ENCODE measurements at places on chromosomes 1 and 21. TPM values are rescaled to one million over a fixed set of nuclear protein-coding genes. Genes with fewer than 3 reads are reported as not detected.

DNA sequence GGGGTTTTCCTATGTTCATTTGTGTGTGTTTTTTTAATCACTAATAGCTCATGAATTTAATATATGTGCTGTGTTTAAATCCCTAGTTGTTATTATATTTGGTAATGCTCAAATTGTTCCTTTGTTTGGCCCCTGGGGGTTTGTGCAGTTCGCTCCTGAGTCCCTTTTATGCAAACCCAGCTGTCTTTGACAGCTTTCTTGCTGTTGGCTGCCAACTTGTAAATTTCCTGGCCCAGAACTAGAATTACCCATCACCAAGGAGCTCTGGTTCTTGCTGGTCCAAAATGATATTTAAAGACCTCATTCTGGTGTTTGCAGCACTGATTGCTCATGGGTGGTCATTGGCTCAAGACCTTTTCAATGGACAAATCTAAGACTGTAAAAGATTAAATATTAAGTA, 39.6 kb upstream of the PGBD5 start:
- DNase-seq: no peak

The CD101 gene
- total RNA-seq: 9.3 TPM

- no peak for DNase-seq
Measured at GRCh38 chr1:206495011-206495461, 12.3 kb upstream of the RASSF5 start.

DNA sequence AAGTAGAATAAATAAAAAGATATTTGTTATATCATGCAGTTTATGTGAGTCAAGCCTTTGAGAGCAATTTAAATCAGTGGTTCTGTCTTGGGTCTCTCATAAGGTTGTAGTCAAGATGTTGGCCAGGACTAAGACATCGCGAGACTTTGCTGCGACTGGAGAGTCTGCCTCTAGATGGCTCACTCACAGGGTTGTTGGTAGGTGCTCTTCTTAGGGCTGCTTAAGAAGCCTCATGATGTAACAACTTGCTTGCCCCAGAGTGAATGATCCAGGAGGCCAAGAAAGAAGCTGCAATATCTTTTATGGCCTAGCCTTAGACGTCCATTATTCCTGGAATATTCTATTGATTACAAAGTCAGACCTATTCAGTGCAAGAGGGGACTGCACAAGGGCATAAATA, 73.1 kb upstream of the CACHD1 start:
- DNase-seq: no peak

GRCh38 chr1:20430355-20431175, 55.4 kb downstream of the CAMK2N1 start:
- peak; percentile 61 for DNase-seq

GRCh38 chr1:150320667-150320978, 710 bp upstream of the PRPF3 start:
- no peak for DNase-seq

DNA sequence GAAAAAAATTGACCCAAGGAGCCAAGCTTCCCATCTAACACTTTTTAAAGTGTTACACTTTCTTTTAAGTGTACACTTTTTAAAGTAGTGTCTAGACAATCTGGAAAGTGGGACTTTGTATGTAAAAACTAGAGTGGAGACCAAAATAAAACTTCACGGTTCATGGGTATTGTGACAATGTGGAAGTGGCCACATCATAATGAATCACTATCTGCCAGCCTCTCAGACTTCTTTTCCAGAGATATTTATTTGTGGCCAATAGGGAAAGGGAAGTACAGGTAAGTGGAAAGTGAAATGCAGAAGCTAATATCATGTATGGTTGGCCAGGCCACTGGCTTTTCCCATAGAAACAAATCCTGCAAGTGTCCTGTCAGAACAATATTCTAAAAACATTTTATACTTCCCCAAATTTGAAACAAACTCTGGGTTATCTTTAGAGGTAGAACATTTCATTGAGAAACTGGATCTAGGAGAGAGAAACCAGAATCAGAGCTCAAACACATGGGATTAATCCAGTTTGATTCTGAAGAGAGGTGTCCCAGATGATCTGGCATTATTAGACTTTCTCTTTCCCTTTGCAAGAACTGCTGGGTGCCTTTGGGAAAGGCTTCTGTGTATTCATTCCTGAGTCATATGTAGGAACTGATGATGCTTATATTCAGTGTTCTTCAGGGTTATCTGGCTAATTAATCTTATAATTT, 2.0 kb downstream of the TNFSF18 start:
- peak; percentile 43 for DNase-seq

The EDN2 gene
- total RNA-seq: not detected

DNA sequence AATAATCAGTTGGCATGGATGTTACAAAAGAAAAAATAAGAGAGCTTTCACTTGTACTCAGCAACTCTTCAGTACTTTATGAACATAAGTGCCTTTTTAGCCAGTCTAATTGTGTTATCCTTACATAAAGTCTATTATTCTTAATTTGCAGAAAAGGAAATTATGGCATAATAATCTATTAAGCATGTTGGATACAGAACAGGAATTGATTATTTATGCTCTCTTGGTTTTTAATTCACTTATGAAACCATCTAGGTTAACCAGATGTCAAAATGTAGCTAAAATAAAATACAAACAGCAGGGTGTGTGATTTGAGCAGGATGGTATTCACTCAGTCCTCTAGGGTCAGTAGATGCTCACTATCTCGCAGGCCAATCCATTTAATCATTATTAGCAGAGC, 79.7 kb downstream of the PLPPR5 start:
- no peak for DNase-seq

The CADM3 gene
- total RNA-seq: 0.57 TPM

The OR10J1 gene
- total RNA-seq: not detected

GRCh38 chr1:221271701-221272100, 392.5 kb downstream of the HLX start:
- no peak for DNase-seq

The C1orf226 gene
- total RNA-seq: not detected

- DNase-seq: no peak
Measured at GRCh38 chr21:28311411-28312190, 681.1 kb downstream of the LTN1 start.

GRCh38 chr1:180956028-180956640, 43.4 kb downstream of the KIAA1614 start:
- DNase-seq: no peak

- DNase-seq: no peak
Measured at GRCh38 chr1:226864311-226864710, 6.1 kb upstream of the PSEN2 start.

The ITLN2 gene
- not detected for total RNA-seq

- no peak for DNase-seq
Measured at GRCh38 chr1:15156807-15157380, 3.3 kb downstream of the TMEM51 start.

- no peak for DNase-seq
Measured at GRCh38 chr1:220701974-220702373, 11.8 kb downstream of the C1orf115 start.

The EPS15 gene
- 33.4 TPM for total RNA-seq

DNA sequence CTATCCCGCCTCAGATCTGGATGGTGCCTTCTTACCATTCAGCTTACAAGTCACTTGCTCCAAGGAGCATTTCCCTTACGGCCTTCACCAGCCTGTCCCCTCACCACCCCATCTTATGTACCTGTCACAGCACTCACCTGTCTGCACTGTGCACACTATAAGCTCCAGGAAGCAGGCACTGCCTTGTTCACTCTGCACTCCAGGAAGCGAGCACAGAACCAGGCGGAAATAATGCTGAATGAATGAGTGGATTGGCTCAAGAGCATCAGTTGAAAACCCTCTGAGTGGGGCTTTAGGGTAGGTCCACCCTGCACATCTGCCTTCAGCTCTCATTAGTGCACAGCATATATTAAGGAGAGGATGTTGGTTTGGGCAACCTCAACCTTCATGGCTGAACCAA, 8.9 kb upstream of the RYR2 start:
- no peak for DNase-seq

GRCh38 chr1:117237726-117238381, 27.1 kb upstream of the VTCN1 start:
- DNase-seq: peak; percentile 36

DNA sequence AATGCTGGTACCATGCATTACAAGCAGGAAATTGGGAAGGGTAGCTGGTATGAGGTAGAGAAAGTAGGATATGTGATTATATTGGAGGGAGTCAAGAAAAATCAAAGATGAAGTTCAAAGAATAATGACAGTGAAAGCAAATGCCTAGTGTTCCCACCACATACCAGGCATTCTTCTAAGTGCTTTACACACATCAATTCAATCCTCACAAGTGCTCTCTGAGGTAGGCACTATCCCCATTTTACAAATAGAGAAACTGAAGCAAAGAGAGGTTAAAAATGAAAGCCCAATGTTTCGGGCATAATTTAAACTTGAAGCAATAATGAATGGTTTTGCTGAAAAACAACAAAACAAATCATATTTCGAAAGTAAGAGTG, 40.1 kb upstream of the MCOLN3 start:
- no peak for DNase-seq

GRCh38 chr1:29811727-29812407, 575.5 kb downstream of the PTPRU start:
- no peak for DNase-seq

GRCh38 chr1:48430832-48431231, 41.2 kb downstream of the SPATA6 start:
- no peak for DNase-seq

The ARL8A gene
- 21.9 TPM for total RNA-seq

- DNase-seq: no peak
Measured at GRCh38 chr1:225462714-225463574, 35.1 kb upstream of the LBR start.

DNA sequence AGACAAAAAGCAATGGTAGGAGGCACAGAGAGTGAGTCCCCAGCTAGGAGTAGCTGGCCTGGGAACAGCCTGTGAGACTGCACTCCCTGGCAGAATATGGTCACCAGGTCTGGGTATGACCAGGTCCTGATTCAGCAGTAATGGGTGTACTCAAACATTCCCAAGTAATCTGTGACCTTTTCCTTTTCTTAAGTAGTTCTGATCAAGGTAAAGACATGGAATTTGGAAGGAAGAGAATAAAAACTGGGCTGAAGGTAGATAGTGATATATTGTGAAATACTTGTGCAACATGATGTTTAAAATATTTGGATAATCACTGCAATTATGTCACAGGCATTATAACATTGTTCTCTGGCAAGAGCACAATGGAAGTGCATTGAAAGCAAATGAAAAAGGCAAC, 147.2 kb upstream of the DPYD start:
- no peak for DNase-seq

The MPZ gene
- 0.57 TPM for total RNA-seq

GRCh38 chr1:119372503-119373086, 4.0 kb downstream of the HAO2 start:
- DNase-seq: peak; percentile 83

The CELA2B gene
- not detected for total RNA-seq

DNA sequence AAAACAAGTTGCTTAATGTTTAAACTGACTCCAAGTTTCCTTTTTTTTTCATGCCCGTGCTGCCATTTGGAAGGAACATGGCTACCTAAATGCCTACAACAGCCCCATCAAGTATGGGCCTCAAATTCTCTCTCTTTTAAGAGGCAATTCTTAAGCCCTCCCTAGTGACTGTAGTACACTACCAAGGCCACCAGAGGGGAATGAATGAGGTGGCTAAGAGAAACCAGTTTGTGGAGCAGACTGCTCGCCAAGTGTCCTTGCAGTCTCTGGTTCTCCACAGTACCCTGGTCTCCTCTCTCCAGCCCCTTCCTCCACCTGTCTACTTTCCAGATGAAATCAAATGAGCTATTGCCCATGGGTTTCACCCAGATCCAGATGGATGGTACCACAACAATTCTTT, 1809.6 kb downstream of the BRINP3 start:
- DNase-seq: no peak

DNA sequence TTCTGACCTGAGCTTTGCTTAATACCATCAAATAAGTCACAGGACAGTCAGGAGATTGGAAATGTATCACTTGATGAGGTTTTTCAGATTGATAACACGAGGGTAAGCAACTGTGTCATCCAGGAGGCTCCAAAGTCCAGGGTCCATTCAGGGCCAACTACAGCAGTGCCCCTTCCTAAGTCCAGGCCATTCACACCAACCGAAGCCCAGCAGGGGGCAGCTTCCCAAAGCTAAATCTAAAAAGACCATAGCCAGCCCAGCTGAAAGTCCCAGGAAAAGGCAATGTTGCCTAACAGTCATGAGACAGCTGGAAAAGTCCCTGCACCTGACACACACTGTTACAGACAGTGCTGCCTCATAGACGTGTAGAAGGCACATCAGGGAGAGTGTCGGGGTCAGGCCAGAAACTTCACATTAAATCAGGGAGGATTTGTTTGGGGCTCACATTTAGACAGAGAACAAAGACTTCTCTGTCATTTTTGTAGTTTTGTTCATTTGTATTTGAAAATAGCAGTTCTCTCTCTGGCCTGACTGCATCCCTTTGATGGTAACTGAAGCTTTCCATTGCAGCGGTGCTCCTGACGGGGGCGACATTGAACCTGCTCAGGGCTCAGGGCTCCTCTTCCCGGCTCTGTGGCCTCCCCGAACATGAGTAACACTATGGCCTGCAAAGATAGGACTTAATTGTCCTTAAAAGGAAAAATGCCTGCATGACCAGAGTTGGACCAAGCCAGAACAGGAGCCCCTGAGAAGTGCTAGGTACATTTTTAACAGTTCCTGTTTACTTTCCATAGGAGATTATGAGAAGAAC, 200.4 kb downstream of the NRIP1 start:
- peak; percentile 73 for DNase-seq

DNA sequence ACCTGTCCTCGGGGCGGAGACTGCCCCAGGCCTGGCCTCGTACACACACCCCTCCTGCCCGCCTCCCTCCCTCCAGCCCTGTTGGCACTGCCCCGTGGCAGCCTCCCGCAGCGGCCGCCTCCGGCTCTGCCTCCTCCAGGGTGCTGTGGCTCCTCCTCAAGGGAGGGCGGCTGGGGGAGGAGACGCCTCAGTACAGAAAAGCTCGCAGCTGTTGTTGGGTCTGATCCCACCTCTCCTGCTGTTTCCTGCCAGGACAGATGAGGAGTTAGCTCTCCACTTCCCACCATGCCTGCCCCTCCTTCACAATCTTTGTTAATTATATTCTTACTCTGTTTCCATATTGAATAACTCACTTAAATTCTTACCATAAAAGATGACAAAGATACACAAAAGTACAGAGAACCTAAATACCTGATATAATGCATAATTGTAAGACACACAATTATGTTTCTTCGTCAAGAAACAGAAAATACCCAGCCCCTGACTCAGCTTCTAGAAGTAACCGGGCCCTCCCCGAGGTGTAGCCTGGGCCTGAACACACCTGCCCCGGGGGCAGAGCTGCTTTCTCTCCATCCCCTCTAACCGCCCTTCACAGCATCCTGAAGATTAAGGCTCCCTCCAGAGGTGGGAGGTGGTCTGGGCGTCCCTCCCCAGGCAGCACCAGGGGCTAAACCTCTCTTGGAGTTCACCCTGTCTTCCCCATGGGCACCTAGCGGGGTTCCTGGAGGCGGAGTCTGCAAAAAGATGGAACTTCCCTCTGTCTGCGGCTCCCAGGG, 30.6 kb upstream of the COL6A1 start:
- peak; percentile 91 for DNase-seq

Measured in Daoy (cell line).